ENCODE measurements at places on chromosomes 1 and 21.
A peak's percentile ranks its signal among the peaks of the same experiment; 100 is the strongest.

DNA sequence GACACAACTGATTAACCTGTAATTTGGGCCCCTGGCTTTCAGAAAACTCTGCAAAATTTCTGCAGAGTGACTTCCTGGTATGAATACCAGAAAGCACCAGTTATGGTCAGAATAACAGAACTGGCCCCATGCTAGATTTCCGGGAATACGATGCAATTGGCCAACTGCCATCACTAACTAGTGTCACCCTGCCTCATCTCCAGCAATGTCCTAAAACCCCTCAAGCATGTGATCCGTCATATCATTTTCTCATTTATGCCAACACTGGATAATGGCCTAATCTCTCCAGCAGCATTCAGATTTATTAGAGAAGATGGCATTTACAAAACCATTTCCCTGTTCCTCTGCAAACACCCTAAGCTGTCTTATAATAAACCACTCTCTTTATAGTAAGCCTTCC is 15.4 kb downstream of the KAZN start:
- DNase-seq, result peak; percentile 45

DNA sequence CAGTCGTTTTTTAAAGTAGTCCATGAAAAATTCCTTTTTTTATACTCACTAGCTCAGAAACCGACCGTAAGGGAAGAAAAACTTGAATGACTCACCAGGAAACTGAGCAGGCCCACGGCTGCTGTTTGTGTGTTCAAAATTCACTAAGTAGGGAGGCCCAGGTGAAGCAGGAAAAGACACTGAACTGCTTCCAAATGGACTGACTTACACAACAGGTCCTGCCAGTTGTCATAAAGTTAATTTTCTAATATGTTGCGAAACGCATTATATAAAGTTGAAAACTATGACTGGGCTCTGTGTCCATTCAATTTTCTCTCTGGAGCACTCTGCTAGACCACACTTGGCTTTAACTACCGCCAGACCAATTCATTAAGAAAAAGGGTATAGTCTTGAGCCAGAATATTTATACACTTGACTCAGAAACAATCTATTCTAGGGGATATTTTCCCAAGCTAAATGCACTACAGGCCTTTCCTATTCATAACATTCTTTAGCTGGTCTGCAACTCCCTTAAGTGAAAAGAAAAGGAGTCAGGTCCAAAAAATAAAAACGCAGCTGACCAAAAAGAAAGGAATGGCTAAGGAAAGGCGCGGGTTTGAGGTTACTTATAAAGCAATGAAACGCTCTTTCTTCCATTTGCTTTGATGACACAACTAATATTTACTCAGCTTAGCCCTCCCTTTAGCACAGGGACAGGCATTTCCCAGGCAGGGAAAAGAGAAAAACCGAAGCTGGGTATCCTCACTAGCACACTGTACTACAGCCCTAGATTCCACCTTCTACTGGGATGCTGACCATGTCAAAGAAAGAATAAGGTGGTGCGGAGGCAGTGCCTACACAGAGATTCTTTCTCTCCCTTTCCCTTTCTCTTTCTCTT is 306.3 kb upstream of the ESRRG start:
- DNase-seq, result no peak

- no peak for DNase-seq
These were observed 130.2 kb upstream of the CSF3R start for GRCh38 chr1:36612881-36613280.

DNA sequence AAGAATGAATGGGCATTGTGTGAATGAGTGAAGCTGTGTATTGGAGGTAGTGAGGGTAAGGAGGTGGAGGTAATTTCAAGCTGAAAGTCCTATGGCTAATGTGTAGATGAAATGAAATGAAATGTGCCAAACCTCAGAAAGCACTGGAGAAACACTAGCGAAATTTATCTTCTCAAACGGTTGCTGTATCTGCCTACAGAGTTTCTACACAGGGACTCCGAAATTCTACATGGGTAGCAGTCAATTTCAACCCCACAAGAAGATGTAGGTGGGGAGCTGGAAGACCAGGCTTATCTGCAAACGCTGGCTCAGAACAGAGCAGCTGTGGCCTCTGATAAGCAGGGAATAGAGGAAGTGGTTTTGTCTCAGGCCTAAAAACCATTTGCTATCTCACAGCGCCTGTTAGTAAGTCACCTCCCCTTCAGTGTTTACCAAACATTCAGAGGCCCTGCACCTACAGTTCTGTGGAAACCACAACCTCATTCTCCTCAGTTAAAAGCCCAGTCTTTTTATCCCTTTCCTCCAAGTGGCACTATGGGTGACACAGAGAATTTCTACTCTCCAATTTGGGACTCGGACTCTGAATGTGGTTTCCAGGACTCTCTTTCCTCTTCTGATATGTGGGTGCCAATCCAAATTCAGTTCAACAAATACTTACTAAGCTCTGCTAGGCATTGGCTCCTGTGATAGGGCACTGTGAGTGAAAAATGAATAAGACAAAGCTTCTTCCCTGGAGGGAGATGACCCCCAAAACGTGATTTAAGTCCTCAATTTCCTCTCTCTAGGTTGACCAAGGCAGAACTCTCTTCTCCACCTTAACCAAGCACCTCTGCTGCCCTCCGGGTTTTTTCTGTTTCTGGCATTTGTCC is 17.2 kb upstream of the SLAMF6 start:
- DNase-seq, result peak; percentile 52

GRCh38 chr1:174692313-174692712 is 244.5 kb downstream of the GPR52 start:
- no peak for DNase-seq

GRCh38 chr1:87061742-87062156 is 147.3 kb downstream of the HS2ST1 start:
- DNase-seq, result peak; percentile 5

DNA sequence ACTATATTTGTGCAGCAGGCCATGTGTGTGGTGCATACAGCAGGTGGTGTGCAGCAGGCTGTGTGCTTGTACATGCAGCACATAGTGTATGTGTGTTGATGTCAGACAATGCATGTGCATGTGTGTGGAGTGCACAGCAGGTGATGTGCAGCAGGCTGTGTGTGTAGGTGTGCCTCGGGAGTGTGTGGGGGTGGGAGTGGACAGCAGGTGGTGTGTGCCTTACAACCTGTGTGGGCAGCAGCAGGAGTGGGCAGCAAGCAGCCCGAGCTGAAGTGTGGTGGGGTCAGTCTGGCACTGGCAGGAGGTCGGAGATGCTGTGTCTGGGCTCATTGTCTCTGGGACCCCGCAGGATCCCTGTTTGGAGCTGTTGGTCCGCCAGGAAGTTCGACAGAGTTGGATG is 29.6 kb downstream of the PTPRF start:
- DNase-seq, result no peak

- DNase-seq, result peak; percentile 21
These were observed 43.0 kb downstream of the SPATA17 start for GRCh38 chr1:217674028-217674729.

- DNase-seq, result no peak
These were observed 343.4 kb downstream of the HHIPL2 start for GRCh38 chr1:222204475-222204874.

DNA sequence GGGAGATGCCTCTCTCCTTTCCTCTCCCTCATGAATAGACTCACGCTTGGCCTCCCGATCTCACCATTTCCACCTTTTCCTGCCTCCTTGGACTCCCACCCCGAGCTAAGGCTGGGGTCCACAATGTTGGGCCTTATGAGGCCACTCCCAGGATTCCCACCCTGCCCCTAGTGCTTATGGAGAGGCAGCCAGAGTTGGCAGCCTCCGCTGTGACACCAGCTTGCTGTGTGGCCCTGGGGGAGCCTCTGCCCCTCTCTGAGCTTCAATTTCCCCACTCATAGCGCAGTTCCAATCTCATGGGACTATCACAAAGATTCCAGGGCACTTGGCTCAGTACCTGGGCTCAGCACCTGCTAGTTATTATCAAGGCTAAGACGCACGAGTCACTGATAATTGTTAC is 118.7 kb upstream of the WNT4 start:
- no peak for DNase-seq

GRCh38 chr1:13662493-13662892 is 37.5 kb upstream of the PRDM2 start:
- peak; percentile 61 for DNase-seq

DNA sequence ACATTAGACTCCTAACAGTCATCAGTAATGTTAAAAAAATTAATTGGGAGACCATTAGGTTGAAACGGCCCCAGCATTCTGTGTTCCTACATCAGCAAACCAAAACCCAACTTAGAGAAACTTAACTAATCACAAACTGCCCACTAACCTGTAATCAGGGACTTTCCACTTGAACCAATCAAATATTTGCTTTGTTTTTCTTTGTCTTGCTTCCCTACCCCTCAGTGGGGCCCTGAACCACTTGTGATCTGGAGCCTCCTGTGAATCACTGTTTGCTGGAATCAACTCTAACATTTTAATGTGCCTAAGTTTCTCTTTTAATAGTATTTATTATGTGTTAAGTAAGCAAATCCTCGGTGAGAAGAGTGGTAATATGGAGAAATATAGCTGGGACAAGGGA is 64.0 kb downstream of the ABCA4 start:
- no peak for DNase-seq

GRCh38 chr1:21451212-21451611 is 11.3 kb downstream of the NBPF3 start:
- no peak for DNase-seq

DNA sequence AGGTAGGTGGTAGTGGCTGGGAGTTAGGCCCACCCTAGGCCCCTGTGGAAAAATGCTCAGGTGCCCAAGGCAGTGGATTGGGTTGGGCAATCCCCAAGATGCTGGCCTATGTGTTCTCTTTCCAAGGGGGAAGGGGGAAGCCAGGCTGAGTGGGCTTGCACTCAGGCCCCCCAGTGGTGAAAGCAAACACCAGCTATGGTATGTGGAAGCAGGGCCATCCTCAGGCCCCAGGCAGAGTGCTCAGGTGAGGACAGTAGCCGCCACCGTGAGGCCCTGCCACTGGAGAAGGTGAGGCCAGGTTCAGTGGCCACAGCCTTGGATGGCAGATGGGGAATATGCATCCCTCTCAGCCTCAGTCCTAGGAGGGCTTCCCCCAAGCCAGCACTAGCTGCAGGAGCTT is 11.8 kb downstream of the LY9 start:
- DNase-seq, result no peak

DNA sequence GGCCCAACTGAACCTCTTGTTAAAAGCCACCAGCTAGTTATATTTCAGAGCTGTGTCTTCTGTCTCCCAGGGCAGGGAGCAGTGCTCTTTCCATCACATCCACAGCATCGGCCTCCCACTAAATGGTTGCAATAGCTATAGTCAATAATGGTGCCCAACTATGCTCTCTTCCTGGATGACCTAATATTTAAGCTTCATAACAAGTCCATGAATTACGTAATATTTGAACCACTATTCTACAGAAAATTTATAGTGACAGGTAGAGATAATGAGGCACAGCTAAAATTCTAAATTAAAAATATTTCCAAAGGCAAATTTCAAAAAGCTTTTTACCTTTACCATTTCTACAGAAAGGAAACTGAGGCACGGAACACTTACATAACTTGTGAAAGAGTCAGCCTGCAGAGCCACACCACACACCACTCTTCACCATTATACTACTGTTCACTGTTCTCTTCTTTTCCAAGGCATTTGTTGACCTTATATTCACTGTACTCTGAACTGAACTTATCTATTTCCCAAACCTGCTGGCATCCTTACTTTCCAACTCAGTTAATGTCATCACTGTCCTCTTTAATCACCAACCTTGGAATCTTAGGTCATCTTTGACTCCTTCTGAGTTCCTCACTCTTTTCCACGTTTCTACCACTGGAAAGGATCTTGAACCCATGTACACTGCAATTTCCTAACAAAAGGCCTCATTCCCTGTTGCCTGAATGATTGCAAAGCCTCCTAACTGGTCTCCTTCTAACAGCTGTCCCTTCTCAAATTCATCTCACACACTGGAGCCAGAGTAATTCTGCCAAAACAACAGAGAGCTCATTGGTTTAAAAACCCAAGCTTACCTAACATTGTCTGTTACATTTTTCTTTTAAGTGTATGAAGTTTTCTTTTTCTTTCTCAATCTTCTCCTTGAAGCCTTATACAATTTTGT is 85.5 kb downstream of the DDAH1 start:
- no peak for DNase-seq

GRCh38 chr1:47209091-47209490 is 19.3 kb upstream of the PDZK1IP1 start:
- DNase-seq, result no peak

- DNase-seq, result no peak
These were observed 1.3 kb downstream of the LY9 start for GRCh38 chr1:160797271-160797709.

DNA sequence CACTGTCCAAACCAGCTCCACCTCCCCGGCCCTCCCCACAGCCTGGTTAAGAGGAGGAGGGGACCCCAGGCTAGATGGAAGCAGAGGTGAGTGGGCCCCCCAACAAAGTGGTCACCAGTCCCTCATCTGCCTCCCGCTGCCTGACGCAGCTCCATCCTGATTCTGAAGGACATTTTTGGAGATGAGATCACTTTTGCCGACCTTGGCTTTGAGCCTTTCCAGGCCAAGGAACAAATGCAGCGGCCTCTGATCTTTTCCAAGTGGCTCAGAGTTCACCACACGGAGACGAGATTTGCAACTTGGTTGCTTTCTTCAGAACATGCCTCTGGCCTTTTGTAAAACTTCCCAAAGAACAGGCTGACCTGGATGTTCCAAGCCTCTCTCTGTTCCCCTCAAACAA is 223.1 kb downstream of the NPHP4 start:
- DNase-seq, result no peak

DNA sequence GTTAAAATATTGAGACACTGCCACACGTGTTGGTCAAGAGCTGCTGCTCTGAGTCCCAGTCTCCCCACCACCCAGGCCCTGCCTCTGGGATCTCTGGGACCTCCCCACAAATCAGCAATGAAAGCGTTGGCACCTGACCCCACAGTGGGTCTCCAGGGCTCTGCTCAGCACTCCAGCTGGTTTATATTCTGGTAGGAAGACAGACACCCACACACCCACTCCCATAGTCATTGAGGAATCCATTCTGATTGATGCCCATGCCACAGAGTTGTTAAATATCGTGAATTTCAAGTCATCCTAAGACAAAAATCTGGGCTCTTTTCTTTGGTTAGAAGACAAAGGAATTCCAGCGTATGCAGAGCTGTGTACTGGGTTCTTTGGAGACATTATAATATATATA is 91.6 kb downstream of the KIF26B start:
- no peak for DNase-seq

GRCh38 chr1:6417961-6418667 is 1.6 kb downstream of the HES2 start:
- DNase-seq, result no peak

GRCh38 chr1:163528710-163529348 is 207.1 kb downstream of the NUF2 start:
- DNase-seq, result peak; percentile 24

GRCh38 chr1:88216441-88216840 is 467.6 kb upstream of the PKN2 start:
- DNase-seq, result no peak

DNA sequence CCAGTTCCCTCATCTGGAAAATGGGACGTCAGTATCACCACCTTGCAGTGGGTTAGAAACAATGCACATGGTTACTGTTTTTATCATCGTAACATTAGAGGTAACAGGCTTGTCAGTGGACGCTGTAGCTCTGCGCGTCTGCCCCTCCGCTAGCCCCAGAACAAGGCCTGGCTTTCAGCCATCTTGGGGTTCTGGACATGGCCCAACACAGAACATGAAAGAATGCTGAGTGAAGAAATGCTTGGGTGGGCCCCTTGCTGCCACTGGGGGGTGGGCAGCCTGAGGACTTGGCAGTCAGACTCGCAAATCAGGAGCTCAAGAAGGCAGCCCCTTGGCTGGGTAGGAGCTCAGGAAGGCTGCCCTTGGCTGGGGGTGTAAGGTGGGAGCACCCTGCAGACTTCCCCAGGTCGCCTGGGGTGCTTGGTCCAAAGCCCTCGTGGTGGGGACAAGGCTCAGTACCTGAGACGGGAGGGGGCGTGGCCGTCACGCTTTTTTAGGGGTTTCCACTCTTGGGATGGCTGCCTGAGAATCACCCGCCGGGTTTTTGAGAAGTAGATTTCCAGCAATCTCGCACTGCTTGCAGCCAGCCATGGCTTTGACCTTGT is 51.7 kb downstream of the SLC37A1 start:
- no peak for DNase-seq

All from suppressor macrophage treated with lipopolysaccharide for 4 hours (primary cell).